ENCODE measurements at places on chromosomes 13 and 19. TPM values are rescaled to one million over a fixed set of nuclear protein-coding genes. Genes with fewer than 3 reads are reported as not detected.

TLE6 gene
- total RNA-seq: 2.8 TPM

DNA sequence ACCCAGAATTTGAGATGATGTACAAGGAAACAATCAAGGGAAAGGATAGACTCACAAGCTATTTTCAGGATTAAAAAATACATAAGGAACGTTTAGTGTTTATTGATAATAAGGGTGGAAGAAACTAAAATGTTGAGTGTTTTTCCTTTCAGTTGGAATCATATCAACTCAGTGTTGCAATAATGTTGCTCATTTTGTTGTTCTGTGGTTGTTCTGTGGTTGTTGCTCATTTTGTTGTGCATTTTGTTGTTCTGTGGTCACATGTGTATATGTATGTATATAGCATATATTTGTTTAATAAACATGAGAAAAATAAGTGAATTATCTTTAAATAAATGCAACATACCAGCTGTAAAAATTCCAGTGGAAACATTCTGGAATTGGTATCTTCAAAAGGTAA, 262.4 kb upstream of the SPRY2 start:
- no peaks in the 10 kb centered on the region for H3K27me3 ChIP-seq
- no peaks in the 10 kb centered on the region for H3K36me3 ChIP-seq
- H3K4me3 ChIP-seq: no peak overlapping the region
- no peak for DNase-seq

ZNF14 gene
- 0.58 TPM for total RNA-seq

FUT3 gene
- 119 TPM for total RNA-seq

PSG2 gene
- not detected for total RNA-seq
